ENCODE measurements at places on chromosomes 12 and 14.

- DNase-seq: no peak
These were observed 218.1 kb downstream of the CACNA1C start for GRCh38 chr12:2270846-2271245.

DNA sequence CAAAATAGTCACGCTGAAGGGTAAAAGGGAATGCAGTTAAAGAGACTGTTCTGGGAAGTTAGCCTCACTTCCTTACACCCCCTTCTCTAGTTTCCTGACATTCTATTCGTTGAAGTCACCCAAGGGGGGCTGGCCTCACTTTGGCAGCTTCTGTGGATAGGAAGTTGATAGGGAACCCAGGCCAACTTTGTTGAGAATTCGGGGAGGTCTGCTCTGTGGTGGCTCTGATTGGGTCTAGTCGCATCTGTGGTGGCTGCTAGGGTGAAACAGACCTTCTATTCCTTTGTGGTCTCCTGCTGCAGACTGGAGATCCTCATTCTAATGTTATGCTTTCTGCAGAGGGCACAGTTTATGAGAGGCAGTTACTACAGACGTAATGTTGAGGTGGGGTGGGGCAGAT, 28.8 kb upstream of the GZMB start:
- no peak for DNase-seq

DNA sequence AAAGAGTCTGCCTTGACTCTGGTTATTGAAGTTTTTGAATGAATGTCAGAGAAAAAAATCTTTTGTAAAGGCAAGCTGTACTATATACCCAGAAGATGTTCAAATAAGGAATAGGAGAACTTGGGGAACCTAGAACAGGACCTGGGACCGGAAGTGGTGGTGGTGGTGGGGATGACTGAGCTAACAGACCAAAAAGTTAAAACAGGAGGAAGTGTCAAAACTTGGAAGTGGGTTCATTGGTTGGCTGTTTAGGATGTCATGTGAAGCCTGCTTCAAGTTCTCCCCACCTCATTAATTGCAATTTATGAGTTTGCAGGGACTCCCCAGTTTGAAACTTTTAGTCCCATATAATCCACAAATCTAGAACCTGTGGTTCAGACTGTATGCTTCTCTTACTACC, 26.2 kb downstream of the PLXNC1 start:
- no peak for DNase-seq

DNA sequence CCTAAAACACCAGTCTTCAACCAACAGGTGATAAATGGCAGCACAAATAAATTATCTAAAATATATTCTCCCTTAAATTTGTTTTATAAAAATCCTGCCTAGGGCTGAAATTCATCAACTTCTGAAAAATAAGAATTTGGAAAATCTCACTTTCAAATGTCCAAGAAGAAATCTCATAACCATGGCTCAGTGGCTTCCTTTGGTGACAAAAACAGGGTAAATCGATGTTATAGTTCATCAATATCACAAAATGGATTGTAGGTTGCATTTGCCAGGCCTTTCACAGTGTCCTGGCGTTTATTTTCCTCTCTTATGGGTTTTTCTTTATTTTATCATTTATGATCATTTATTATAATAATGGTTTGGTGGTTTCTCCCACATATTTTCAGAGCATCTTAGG, 103.0 kb downstream of the PTGER2 start:
- no peak for DNase-seq

GRCh38 chr12:92075425-92075914, 70.2 kb downstream of the BTG1 start:
- DNase-seq: no peak

GRCh38 chr12:27424631-27425230, 21.8 kb upstream of the SMCO2 start:
- DNase-seq: no peak

DNA sequence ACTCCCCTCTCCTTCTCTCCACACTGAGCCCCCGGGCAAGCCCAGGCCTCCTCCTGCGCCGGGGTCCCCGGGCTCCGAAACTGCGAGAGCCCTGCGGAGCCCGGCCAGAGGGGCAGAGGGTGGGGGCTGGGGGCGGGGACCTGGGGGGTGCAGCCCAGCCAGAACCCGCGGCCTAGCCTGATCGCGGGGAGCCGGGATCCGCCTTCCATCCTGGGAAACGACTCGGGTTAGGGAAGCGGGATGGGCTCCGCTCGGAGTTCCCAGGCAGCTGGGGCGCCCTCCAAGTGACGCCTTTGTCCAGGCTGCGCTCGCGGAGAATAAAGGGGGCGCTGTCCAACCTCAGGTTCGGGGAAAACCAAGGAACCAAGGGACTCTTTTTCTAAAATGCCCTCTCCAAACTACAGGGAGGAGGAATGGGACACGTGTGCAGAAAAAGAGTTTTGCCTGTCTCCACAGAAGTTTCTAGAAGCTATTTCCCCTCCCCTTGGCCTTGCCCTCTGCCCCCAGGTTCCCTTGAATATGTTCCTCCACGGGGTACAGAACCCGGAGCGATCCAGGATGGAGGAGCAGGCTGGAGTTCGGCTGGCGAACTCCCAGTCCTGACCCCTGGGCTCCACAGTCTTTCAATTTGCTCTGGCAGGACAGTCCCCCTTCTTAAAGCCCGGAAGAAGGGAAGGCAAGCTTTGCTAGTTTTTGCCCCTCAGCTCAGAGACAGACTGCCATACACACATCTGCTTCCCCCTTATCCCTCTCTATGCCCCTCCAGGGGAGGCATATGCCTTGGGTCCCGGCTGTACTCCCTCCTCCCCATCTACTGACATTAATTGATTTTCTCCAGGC, 13.9 kb downstream of the NKX2-1 start:
- peak; percentile 34 for DNase-seq

GRCh38 chr14:98847521-98848468, 424.2 kb downstream of the BCL11B start:
- DNase-seq: no peak

DNA sequence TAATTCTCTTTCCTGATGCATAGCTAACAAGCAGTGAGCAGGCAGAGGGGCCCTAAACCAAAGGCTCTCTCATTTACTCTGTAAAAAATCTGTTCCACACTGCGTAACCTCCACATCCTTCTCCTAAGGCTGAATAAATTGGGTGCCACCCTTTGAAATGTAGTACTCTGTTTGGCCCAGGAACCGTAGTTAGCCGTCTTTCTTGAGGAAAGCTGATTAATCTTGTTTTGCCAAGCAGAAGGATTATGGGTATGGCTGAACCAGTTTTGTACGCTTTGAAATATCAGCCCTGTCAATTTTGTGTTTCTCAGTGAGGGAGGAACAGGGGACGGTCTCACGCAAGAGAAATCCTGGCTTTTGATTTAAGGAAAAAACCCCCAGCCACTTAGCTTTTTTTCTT, 19.7 kb downstream of the EML1 start:
- no peak for DNase-seq

DNA sequence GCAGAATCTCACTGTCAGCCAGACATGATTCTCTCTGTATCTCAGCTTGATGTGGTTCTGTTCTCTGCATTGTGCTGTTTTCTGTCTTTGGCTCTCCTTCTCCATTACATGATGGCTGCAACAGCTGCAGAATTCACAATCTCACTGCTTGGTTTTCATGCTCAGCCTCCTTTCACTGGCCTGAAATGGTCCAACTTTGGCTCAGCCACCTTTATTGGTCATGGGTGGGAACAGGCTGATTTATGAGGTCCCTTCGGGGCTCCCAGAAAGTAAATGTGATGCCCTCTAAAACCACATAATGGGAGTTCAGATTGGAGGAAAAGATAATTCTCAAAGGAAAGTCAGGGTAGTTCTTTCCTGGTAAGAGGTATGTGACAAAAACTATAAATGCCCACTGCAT, 597.0 kb downstream of the ETNK1 start:
- no peak for DNase-seq

GRCh38 chr12:105106621-105107020, 910 bp upstream of the WASHC4 start:
- DNase-seq: no peak
